ENCODE measurements at places on chromosomes 13 and 19.

DNA sequence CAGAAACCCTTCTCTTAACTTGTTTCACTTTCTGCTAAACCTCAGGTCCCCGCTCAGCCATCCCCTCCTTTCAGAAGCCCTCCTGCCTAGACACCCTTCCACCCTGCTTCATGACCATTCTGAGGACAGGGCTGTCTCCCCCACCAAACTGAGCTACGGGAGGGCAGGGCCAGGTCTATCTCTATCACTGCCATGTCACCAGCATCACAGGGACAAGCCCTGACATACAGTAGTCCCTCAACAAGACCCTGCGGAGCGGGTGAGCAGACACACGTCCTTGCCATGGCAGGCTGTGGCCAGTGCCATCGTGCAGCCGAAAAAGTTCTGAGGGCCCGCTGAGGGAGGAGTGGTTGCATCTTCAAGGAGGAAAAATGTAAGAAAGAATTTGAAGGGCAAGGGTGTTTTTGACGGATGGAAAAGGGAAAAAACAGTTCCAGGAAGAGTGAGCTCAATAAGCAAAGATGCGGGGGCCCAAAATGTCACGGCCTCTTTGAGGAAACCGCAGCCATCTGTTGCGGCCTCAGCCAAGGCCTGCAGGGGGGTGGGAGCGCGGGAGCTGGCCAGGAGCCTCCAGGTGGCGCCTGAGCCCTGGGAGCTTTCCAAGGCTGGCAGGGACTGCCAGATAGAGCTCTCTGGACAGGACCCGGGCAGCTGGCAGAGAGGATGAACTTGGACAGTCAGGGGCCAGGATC, 8.1 kb downstream of the PTGIR start:
- DNase-seq: peak; percentile 37

- no peak for DNase-seq
These were observed 6.3 kb downstream of the SMIM24 start for GRCh38 chr19:3474010-3474409.

- no peak for DNase-seq
These were observed 48.5 kb downstream of the TDRD12 start for GRCh38 chr19:32767951-32768679.

GRCh38 chr19:50467566-50467965, 8.7 kb upstream of the EMC10 start:
- DNase-seq: no peak

DNA sequence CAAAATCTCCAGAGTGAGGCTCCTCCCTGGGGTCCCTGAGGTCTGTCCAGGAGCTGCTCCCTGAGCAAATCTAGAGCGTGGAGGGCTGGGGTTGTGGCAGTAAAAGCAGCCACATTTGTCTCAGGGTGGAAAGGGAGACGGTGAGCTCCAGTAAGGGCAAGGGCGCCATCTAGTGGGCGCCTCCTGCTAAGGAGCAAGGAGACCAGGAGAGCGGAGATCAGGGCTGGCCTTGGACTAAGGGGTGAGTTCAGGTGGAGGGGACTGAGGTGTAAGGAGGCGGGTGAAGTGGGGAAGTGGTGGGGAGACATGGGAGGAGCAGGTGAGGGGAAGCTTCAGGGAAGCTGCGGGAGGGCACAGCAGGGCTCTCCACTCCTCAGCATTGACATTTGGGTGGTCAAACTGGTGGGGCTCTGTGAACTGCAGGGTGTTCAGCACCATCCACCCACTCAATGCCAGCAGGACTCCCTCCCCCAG, 5.3 kb upstream of the CEACAM21 start:
- DNase-seq: peak; percentile 85

- no peak for DNase-seq
These were observed 40.0 kb upstream of the MATK start for GRCh38 chr19:3826163-3826562.

DNA sequence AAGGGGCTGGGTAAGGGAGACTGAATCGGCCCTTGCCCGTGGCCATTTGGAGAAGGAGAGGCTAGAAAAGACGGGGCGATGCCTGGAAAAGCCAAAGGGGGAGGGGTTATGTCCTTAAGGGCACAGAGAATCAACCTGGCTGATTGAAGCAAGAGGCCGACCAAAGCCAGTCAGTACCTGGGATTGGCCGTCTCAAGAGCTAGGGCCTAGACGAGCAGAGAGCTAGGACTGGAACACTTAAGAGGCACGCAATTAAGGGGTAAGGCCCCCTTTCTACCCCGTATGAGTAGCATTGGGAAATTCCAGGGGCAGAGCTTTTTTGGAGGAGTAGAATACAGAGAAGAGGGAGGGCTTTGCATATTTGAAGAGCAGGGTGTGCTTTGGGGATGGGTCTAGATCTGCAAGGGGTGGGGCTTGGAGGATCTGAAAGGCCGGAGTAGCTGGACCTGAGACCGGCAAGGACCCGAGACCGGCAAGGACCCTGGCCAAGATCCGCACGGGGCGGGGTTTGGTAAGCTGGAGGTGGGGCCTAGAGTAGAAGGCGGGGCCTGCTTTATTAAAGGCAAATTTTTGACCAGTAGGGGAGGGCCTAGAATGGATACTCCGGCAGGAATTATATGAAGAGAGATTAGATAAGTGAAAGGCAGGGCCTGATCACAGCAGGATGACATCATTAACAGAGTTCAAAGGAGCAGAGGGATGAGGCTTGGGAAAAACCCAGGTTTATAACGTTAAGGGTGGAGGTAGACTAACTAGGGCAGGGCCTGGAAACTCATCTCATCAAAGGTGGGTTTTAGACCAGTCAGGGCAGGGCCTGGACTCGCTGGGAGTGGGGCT, 10.7 kb upstream of the CACNG6 start:
- no peak for DNase-seq

DNA sequence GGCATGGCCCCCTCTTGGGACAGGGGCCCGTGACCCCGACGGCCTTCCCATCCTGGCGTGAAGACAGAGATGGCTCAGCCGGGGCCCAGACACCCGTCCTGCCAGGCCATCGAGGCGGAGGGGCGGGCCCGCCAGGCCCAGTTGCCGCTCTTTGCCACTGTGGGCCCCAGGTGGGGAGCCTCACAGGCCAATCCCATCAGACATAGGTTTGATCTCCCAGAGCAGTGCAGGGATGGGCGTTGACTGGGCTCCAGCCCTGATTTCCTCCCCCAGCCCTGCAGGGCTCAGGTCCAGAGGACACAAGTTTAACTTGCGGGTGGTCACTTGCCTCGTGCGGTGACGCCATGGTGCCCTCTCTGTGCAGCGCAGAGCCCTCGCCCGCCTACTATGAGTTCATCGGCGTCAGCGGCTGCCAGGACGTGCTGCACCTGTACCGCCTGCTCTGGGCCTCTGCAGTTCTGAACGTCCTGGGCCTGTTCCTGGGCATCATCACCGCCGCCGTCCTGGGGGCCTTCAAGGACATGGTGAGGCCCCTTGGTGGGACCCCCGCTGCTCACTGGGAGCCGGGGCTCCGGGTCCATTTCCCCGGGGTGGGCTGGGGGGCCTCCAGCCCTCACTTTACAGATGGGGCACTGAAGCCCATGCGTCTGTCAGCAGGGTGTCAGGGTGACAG, 42.4 kb downstream of the TMEM255B start:
- DNase-seq: no peak

DNA sequence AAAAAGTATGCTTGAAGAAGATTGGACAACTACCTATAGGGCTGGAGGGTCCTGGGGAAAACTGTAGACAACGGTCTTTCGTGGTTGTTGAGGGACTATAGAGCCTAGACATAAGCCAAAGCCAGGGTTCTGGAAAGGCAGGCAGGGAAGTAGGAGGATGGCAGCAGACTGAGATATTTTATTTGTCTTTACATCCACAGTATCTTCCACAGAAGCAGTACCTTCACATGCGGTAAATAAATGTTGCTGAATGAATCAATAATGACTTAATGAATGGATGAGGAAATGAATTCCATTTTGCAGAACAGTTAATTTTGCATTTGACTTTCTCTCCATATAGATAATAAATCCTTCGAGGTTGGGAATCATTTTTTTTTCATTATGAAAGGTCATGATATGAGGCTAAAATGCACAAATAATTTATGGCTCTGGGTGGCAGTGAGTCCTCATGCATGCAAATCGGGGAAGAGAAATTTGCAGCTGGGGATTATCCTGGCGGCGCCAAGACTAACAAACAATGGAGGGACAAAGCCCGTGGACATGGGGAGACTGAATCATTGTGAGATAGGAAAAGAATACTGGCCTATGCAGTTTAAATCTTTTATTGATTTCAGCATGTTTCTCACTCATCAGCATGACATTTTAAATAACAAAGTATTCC, 102.0 kb downstream of the ERCC5 start:
- no peak for DNase-seq

DNA sequence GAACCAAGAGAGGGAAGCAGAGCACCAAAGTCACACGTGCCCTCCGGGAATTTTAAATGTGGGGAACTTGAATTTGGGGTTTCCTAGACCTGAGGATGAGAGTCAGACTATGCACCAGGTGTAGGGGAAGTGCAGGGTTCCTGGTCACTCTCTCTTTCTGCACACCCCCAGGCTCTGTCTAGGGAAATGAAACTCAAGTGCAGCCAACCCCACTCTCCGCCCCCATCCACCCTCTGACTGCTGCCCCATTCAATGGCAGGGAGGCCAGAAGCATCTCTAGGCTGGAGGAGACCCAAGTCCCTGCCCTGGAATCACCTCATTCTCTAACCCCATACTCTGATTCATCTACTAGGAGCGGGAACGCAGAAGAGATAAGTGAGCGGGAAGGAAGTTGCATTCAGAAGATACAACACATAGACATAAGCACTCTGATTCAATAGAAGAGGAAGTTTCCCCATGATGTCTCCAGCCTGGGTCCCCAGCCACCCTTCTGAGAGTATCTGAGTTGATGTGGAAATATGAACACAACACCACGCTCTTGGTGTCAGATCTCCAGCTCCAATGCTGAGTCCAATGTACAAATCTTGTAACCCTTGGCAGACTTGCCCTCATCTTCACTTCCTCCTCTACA, 4.7 kb upstream of the SIGLEC14 start:
- DNase-seq: no peak

GRCh38 chr13:58804832-58805231, 1173.3 kb downstream of the PCDH17 start:
- DNase-seq: no peak

- DNase-seq: no peak
These were observed 3.4 kb downstream of the PPM1N start for GRCh38 chr19:45501730-45502014.

GRCh38 chr13:48429886-48430285, 17.0 kb upstream of the LPAR6 start:
- DNase-seq: no peak

DNA sequence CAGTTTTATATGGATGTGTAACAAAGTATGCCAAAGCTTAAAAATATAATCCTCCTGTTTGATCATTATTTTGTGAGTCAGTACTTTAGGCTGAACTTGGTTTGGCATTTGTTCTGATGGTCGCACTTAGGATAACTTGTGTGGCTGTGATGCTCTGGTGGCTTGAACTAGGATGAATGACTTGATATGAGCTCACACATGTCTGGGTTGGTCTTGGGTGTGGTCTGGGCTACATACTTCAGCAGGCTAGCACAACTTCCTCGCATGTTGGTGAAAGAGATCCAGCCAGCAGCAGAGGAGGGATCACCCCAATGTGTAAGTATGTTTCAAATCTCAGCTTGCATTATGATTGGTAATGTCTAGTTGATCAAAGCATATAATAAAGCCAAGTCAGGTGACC, 969.1 kb upstream of the PCDH9 start:
- DNase-seq: no peak

- DNase-seq: no peak
These were observed 80.1 kb downstream of the KLF5 start for GRCh38 chr13:73138638-73139491.

DNA sequence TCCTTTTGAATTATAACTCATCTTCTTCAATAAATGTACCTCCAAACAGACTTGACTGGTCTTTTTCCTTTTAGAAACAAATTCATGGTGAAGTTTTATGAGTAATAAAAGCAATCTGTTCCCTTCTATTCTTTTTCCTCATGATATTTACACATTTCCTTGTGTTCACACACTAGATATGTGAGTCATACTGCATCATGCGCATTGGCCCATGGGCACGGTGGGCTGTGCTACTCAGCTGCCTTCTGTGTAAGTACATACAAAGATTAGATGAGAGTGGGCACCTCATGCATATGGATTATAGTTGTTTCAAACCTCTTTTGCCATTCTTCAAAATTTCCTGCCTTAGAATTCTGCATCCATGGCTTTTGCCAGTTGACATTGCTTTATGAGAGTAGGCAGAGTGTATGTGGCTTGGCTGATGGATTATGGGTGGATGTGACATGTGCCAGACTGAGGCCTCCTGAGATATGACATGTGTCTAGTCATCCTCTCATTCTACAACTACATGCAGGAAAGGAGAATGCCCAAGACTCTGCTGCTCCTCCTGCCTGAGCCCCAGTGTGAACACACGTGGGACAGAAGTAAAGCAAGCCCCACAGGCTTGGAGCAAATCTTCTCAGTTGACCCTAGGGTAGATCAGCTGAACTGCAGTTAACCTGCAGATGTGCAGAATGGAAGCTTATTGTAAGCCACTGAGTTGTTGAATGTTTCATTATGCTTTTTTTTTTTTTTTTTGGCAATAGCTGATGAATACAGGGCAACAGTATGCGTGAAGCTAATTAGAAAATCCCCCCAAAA, 109.9 kb downstream of the RBM26 start:
- DNase-seq: no peak

DNA sequence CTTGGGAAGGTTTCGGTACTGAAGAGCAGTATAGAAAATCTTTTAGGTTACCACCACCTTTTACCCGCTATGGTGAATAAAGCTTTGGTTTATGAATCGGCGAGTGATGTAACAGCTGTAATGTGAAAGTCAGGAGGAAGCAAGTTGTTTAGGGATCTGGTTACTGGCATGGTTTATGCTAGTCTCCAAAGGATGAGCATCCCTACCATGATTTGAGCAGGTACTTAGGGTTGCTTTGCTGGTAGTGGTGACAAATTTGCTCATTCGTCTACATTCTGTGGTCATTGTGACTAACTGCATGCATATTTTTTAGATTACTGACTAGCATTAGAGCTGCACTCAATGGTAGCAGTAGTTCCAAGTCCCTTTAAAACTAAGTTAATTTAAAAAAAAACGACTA, 104.1 kb downstream of the FRY start:
- DNase-seq: no peak

DNA sequence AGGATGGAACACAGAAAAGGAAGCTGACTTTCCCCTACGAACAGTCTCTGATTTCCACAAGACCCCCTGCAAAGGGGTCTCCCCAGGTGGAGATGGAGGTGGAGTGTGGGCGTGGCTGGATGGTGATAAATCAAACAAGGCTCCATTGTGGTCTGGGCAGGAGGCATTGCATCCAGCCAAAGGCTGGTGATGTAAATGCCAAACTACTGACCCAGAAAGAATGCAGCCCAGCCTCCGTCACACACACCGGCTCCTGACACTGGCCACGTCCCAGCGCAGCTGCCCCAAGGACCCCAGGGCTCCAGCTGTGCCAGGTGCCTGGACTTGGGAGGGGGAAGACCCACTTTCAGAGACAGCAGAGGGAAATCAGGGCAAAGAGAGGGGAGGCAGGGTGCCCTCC, 6.3 kb downstream of the SLC7A1 start:
- no peak for DNase-seq

- DNase-seq: no peak
These were observed 29.8 kb upstream of the IL17D start for GRCh38 chr13:20673715-20674114.
